ENCODE measurements at places on chromosomes 6 and 20.

DNA sequence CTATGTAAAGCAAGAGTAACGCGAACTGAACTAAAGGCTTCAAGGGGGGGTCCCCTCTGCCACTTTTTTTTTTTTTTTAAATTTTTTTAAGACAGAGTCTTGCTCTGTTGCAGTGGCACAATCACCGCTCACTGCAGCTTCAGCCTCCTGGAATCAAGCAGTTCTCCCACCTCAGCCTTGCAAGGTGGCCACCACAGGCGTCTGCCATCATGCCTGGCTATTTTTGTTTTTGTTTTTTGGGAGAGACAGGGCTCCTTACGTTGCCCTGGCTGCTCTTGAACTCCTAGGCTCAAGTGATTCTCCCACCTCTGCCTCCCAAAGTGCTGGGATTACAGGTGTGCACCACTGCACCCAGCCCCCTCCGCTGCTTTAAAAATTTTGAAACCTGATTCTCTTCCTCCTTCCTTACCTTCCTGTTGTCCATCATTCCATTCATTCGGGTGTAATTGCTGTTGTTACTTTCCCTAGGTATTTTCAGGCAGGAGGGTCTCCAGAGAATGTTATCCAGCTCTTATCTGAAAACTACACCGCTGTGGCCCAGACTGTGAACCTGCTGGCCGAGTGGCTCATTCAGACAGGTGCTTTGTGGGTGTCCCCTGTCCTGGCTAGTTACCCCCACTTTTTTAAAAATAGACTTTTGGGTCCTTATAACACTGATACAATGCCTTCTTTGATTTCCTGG, 5.4 kb downstream of the NELFCD start:
- DNase-seq, result no peak

GRCh38 chr6:17679726-17680125, 27.0 kb downstream of the NUP153 start:
- DNase-seq, result no peak

DNA sequence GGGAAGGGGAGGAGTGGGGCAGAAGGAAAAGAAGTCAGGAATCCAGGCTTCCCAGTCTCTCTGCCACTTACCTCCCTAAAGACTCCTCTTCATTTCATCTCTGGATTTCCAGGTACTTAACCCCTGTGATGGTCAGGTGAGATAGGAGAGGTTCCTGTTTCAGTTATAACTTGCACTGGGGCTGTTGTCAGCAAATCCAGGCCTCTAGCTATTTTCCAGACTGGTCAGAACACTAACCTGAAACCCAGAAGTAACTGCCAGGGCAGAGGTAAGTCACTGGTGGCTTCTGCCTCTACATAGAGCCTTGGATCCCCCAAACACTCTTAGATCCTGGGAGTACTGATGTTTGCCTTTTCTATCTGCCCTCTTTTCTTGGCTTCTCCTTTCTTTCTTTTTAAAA, 233.5 kb upstream of the TAB2 start:
- DNase-seq, result no peak

DNA sequence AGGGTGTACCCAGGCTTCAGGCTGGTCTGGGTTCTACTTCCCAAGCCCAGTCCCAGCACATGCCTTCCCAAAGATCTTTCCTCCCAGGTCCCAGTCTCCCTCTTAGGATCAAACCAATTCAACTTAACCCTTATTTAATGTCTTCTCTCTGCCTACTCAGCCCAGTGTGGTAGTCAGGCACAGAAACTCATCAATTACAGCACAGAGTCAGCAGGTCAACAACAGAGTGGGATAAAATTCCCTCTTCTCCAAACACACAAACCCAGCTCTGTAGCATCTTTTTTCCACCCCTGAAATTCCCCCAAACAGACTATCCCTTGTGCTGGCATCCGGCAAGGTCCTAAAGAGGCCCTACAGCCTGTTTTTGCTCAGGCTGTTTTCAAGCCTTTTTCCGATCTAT, 47.3 kb upstream of the CDYL start:
- DNase-seq, result no peak

DNA sequence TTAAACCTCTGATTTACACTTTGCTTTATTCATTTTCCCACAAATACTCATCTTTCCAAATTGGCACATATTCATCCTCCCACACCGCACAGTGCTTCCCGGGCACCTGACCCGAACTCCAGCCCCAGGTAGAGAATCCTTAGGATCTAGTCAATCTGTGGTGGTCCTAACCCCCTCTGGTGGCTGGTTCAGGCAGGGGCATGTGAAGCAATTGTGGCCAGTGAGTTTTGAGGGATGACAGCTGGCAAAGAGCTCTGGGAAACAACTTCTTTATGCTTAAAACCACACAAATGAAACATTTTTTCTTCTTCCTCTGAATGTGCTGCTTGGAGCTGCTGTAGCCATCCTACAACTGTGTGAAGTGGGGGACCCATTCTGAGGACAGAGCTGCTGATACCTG, 54.7 kb downstream of the ELOVL5 start:
- DNase-seq, result no peak

GRCh38 chr6:159481897-159482296, 211.1 kb downstream of the SOD2 start:
- no peak for DNase-seq

- DNase-seq, result no peak
Observed at GRCh38 chr6:44898296-44898930, 429.7 kb upstream of the RUNX2 start.

DNA sequence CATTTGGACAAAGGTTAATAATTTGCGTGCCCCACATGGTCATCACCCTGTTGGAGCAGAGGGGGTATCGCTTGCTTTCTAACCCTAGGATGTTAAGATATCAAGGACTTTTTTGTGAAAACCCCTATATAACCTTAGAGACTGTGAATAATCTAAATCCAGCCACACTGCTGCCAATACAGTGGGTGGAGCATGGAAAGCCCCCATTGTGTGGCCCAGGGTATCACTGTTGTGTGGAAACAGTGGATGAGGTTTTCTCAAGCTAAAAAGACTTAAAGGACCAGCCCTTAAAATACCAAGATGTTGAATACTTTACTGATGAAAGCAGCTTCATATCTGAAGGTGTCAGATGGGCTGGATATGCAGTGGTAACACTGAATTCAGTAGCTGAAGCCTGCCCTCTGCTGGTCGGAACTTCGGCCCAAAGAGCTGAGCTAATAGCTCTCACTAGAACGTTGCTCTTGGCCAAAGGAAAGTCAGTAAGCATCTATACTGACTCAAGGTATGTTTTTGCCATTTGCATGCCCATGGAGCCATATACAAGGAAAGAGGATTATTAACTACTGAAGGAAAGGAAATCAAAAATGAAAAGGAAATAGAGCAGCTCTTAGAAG, 695.2 kb downstream of the PHF3 start:
- peak; percentile 0 for DNase-seq

- DNase-seq, result no peak
Observed at GRCh38 chr6:56570413-56571359, 72.0 kb downstream of the DST start.

DNA sequence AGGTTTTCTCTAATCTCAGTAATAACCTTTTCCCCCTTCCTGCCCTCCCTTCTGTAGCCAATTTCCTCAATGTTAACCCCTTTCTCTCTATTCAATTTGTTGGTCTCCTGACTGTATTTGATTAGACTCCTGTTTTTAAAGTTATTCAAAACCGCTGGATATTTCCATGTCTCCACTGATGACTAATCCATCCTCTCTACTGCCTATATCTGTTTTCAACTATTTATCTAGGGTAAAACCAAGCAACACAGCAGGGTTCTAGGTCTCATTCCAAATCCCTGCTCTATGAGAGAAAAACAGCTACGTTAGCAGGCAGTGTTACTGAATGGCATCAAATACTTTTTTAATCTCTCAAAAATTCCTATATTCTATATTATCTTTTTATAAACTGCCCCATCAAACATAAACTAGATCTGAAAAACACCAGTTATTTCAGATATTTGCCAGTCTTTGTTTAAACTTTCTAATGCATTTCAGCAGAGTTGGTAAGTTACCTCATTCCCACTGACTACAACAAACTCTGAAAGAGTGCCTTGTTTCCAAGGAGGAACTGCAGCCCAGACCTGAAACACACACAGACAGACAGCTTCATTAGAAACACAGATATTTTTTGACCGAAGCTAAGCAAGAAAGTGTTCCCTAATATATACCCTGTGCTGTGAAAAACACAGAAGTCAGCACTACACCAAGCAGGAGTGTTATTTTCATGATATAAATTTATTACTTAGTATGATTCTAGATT, 8.2 kb downstream of the RTN4IP1 start:
- DNase-seq, result no peak

DNA sequence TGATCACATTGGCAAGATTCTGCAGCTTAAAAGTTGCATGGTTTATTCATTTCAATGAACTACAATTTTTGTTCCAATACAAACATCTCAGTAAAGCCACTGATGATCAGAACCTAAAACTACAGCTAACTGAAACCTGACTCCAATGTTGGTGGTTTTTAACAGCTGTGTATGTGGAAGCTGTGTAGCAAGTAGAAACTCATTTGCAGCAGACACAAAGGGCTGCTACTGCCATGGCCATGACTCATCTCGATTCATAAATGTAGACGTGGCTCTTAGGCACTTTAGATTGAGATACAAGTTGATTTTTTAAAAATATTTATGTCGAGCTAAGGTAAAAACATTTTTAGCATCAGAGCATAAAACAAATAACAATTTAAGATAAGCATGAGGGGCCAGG, 19.5 kb upstream of the MAP3K4 start:
- DNase-seq, result no peak

GRCh38 chr20:57025666-57026224, 240.7 kb downstream of the BMP7 start:
- no peak for DNase-seq

- no peak for DNase-seq
Observed at GRCh38 chr6:7267466-7268091, 45.4 kb downstream of the SSR1 start.

DNA sequence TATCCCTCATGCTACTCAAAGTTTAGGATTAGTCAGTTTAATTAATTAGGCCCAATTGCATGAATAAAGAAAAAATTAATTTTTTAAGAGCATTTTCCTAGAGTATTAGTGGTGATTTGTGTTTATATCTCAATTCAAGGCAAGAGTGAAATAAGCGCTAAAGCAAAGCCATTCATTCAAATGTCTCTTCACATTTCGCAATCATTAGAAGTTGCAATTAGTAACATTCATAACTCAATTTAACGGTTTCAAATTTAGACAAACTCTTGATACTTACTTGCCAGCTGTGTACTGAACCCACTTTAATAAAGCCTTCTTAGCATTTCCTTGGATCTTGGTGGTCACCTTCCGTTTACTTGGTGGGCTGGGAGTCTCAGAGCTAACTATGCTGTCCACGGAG, 127.2 kb downstream of the SYNE1 start:
- DNase-seq, result no peak

DNA sequence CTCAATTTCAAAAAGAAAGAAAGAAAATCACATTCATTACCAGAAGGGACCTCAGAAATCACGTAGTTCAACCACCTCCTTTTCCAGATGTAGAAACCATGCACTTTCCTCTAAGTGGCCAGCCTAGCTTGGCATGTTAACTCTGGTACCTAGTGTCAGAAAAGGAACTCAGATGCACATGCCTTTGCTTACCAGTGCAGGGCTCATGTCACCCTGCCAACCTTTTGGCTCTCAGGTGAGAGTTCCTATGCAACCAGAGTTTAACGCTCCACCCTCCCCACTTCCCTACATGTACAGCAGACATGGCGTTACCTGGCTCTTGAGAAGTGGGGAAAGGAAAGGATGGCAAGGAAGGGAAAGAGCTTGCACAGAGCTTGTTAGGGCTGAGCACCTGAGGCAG, 16.3 kb upstream of the IL17F start:
- no peak for DNase-seq

GRCh38 chr6:112335736-112336135, 11.4 kb upstream of the RFPL4B start:
- DNase-seq, result no peak

- DNase-seq, result no peak
Observed at GRCh38 chr6:55774286-55775028, 100.9 kb downstream of the BMP5 start.

DNA sequence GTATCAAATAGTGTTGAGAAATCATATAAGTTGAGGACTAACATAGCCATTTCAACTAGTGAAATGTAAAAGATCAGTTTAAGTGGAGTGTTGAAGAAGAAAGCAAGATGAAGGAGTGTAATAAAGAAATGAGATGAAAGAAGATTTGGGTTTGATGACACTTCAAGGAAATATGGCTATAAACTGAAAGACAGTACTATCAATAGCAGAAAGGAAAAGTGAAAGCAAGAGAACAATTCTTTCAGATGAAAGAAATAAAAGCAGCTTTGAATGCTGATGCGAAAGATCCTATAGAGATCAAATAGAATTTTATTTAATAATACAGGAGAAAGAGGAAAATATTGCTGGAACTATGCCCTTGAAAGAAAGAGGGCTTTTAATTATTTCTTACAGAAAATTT, 92.8 kb upstream of the PRSS16 start:
- DNase-seq, result no peak

DNA sequence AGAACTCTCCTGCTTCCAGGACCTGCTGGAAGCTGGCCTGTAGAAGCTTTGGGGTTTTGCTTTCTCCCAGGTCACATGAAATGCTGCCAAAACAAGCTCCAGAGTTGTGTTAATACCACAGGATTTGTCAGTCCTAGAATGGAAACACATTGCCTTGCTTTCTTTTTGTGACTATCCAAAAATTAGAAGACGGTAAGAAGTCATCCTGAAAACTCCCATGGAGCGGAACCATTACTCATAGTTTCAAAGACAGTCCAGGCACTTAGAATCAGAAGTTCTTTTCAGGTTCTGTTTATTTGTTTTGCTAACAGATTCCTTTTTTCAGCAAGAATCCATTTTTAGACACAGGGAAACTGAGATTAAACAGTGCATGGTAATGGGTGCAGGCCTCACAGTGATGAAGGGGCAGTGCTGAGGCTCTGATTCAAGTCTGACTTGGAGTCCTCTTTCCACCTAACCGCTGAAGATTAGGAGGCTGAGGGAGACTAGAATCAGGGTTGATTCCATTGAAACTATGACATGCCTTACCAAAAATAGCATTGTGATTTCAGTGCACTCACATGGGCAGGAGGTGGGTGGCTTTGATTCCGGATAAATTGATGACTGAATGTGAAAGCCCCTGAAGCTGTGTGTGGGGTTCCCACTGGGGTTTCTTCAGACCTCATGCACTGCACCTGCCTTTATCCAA, 72.2 kb upstream of the NAA20 start:
- DNase-seq, result no peak

DNA sequence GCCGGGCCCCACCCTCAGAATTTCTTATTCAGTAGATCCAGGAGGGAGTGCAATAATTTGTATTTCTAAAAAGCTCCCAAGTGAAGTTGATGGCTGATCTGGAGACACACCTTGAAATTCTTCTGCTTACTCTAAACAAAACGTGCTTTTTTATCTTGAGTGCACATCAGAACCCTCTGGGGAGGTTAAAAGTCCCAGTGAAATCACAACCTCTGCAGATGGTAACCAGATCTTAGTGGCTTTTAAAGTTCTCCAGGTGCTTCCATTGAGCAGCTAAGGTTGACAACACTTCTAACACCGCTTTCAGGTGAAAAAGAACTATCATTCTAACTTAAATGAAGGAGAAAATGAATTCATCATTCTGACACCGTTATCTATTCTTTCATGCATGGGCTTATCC, 45.6 kb upstream of the ESR1 start:
- DNase-seq, result no peak
